Activated CD4-positive, CD25-positive, alpha-beta regulatory T cell (primary cell): ENCODE measurements at places on chromosomes 6 and 20.

- no peak for DNase-seq
These were observed 2.9 kb upstream of the TDRD6 start for GRCh38 chr6:46684771-46685170.

GRCh38 chr6:83193747-83194566 lies 800 bp downstream of the RWDD2A start:
- DNase-seq, result no peak

DNA sequence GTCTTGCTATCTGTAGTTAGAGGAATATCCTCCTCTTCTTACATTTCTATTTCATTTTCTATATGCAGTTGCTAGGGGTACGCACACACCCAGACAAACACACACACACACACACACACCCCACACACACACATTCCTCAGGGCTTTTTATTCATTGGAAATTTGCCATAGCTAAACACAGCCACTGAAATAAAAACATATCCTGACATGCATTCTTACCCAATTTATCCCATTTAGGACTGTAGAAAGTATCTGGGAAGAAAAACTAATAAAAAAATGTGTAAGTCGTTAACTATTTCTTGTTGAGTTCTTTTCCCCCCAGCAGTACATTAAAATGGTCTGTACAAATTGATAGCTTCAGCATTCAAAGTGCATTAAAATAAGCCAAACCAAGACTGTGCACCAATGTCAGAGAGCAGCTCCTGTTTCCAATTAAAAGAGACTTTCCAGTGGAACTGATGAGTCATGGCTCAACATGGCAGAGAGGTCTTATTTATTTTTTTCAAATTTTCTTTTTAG lies 357.9 kb upstream of the AGPAT4 start:
- DNase-seq, result no peak

- DNase-seq, result no peak
These were observed 5.8 kb upstream of the HEY2 start for GRCh38 chr6:125743604-125744003.

DNA sequence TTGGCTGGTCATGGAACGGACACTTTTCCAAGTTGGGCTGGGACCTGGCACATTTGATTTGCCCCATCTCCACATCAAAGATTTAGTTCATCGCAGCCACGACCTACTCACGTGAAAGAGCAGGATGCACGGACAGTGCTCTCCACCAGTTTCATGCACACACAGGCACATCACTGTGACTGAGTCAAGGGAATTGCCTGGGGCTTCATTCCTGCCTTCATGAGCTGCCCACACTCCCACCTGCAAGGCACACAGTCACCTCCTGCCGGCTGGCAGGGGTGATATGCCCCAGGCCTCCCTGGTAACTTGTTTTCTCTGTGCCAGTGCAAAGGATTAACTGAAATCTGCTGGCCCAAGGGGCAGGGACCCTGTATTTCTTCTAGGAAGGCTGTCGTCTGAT lies 23.3 kb upstream of the CST1 start:
- DNase-seq, result no peak

DNA sequence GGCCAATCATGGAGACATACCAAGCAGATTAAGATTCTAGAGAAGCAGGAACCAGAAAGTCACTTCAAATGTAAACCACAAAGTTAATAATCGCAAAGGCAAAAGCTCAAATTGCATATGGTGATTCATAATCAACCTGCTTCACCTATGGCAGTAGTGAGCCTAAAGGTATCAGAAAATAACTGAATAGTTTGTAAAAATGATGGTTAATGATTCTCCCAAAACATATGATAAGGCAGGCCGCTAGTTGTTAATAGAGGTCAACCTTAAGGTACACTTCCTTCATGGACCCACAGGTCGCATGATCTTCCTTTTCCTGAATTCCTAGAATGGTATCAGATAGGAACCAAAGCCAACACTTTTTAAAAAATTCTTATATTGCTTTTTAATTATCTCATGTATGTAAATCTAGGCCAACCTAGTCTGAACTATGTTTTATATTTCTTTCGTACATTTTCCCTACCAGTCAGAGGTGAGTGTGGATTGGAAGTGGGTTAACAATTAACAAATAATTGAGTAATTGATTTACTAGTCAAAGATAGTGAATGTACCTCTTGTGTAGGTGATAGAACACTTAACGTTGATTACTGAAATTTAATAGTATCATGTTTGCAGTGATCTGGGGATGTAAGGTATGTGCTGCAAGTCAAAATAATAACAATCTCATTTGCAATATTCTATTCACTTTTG lies 16.4 kb downstream of the TAAR2 start:
- DNase-seq, result no peak

DNA sequence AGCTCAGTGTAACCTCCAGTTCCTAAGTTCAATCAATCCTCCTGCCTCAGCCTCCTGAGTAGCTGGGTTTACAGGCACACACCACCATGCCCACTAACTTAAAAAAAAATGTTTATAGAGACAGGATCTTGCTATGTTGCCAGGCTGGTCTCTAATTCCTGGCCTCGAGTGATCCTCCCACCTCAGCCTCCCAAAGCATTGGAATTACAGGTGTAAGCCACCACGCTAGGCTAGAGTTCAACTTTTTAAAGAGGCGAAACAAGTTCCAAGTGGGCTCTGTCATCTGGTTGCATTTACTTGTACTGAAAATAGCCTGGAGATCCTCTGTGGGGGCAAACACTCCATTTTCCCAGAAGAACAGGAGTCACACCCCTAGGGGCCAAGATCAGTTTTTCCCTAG lies 100.7 kb upstream of the RIPOR2 start:
- DNase-seq, result no peak

DNA sequence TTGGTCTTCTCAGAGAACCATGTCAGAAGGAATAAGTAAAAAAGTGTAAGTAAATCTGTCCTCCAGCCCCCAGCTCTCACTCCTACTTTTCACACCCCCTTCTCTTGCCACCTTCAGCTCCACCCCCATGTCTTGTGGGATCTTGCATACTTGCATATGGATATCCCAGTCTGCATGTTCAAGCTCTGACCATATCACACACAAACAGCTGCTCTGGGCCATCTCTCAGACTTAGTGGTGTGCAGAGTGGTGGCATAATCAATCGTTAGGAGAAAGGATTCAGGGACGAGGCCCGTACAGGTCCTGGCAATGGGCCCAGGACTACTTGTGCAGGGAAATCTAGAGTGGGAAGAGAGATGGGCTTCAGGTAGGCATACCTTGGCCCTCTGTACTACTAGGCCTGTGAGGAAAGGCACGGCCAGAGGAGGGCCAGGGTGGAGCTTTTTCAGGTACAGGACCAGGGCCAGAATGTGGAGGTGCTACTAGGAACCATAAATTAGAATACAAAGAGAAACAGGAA lies 112.0 kb upstream of the SGK1 start:
- DNase-seq, result no peak

GRCh38 chr6:30315156-30315555 lies 11.6 kb upstream of the TRIM39 start:
- no peak for DNase-seq

DNA sequence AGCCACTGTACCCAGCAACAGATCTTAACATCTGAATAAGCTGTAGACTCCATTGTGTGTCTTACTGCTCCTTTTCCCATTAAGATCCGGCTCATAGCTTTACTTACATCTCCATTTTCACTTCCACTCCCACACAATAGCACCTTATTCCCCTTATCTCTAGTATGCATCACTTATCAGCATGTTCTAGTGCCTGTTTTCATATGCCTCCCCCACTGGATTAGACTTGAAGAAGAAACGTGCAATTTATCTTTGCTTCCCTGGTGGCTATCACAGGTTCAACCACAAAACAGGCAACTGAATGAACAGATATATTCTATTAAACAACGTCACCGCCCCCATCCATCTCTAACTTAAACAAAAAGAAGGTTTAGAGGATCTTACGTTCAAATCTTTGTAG lies 12.1 kb downstream of the SSR1 start:
- DNase-seq, result no peak

- DNase-seq, result no peak
These were observed 235.3 kb upstream of the CEP162 start for GRCh38 chr6:84462698-84463097.

DNA sequence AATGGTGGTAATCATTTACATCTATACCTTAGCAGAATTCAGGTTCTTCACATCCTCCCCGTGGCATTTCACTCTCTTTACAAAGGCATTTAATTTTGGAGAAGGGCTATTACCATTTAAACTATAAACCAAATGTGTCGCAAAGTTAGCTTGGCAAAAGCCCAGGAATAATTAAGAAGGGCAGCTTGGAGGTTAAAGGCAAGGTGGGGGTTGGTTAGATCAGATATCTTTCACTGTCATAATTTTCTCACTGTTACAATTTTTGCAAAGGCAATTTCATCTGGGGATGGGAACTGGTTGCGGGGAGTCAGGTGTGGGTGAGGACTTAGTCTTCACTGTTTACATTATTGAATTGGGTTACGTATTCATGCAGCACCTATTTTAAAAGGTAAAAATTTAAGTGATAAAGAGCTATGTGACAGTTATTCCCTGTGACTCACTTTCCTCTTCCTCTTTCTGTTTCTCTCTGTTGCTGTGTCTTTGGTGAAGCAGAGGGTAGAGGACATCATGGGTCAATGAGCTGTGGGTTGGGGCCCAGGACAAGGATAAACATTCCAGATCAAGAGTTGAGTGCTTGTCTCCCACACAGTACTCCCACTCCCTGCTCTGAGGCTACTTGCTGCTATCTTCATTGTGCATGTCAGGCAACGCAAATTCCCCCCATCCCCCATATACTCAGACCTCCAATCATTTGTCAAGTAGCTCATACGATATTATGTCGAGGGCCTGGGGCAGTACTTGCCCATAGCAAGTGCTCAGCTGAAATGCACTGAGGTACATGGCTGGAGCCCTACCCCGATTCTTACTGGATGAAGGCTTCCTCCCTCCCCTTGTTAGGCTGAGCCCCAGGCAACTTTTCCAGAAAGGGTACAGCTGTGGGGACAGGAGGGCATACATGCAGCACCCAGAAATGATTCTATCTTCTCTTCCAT lies 223.1 kb upstream of the MYLIP start:
- no peak for DNase-seq

DNA sequence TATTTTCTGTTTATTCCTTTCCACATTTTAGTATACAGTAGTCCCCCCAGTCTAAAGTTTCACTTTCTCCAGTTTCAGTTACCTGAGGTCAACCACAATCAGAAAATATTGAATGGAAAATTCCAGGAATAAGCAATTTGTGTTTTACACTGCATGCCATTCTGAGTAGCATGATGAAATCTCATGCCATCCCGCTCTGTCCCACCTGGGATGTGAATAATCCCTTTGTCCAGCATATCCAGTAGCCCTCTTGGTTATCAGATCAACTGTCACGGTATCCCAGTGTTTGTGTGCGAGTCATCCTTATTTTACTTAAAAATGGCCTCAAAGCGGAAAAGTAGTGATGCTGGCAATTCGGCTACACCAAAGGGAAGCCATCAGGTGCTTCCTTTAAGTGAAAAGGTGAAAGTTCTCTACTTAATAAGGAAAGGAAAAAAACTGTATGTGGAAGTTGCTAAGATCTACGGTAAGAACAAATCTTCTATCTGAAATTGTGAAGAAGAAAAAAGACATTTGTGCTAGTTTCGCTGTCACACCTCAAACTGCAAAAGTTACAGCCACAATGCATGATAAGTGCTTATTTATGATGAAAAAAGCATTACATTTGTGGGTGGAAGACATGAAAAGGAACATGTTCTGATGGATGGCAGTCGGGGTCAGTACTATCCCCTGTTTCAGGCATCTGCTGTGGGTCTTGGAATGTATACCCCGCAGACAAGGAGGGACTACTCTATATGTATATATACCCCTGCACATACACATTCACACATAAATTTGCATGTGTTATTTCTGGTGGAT lies 11.3 kb downstream of the NOX3 start:
- no peak for DNase-seq

- no peak for DNase-seq
These were observed 126.3 kb downstream of the HIVEP1 start for GRCh38 chr6:12138381-12138780.

DNA sequence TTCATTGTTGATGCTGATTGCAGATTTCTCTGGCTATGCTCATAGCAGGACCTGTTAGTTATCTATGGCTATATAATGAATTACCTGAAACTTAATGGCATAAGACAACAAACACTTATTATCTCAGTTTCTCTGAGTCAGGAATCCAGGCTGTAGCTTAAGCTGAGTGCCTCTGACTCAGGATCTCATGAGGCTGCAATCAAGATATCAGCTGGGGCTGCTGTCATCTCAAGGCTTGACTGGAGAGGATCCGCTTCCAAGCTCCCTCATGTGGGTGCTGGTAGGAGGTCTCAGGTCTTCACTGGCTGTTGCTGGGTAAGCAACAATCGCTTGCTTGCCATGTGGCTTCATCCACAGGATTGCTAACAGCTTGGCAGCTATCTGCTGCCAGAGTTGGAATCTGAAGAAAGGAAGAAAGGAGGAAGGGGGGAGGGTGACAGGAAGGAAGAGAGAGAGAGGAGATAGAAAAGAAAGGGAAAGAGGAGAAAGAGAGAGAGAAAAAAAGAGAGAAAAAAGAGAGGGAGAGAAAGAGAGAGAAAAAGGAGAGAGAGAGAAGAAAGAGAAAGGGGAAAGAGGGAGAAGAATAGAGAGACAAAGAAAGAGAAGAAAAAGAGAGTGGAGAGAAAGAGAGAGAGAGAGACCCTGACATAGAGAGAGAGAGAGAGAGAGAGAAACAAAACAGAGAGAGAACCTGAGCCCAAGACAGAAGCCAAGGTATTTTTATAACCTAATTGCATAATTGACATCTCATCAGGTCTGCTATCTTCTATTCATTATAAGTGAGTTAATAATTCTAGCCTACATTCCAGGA lies 579.0 kb upstream of the BTBD3 start:
- no peak for DNase-seq

DNA sequence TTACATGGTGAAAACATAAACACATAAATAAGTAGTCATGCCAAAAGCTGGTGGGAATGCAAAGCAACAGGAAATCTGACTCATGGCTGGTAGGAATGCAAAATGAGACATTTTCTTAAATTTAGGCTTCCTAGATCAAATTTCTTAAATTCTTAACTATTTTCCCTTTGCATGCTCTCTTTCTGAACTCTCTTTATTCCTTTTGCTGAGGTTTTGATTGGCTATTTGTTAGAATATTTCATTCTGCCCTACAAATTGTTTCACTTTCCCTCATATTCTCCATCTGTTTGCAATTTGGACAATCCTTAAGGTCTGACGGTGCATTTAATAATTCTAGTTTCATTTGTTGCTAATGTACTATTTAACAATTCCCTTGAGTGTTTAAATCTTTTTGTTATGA lies 437.5 kb upstream of the RGS17 start:
- DNase-seq, result no peak

- DNase-seq, result no peak
These were observed 31.5 kb downstream of the TRAF3IP2 start for GRCh38 chr6:111573892-111574797.

DNA sequence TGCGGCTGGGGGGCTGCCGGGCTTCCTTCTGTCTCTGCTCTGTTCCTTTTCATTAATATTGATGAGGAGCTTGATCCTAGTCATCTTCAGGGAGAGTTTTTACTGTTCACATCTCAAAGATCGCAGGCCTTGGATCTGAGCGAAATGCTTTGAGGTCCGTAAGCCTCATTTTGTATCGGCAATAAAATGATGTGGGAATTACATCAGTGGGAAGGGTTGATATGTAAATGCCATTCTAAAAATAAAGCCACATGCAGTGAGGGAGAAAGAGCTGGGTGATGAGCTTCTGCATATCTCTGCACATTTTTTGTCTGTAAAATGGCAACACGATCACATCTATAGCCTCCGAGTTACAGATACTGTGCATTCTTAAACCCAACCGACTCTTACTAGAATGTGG lies 24.9 kb downstream of the CDH26 start:
- no peak for DNase-seq

GRCh38 chr6:139584599-139584998 lies 210.2 kb upstream of the CITED2 start:
- DNase-seq, result no peak
